ENCODE measurements at places on chromosomes 2 and 18.

DNA sequence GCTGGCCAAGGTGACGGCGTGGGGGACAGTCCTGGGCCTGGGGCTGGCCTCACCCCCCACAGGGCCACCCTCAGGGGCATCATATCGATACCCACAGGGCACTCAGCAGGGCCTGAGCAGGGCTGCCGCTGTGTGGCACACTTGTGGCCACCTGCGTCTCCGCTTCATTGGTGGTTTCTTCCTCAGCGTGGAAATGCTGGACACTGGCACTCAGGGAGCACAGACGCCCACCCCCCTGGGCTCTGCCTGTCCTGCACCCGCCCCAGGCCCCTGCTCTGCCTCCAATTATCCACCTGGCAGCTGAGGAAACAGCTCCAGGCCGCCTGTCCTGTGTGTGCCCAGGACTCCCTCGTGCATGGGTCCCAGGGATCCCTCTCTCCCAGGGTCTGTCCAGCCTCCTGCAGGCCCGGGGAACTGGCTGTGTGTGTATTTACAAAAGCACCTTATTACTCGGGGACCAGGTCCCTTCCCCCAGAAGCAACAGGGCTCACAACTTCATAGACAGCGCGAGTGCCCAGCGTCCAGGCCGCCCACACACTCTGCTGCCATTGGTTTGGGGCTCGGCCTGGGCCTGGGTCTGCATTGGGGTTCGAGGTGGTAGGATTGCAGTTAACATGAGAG is 13.1 kb downstream of the CROCC2 start:
- DNase-seq: no peak

GRCh38 chr2:152359573-152360363 is 24.8 kb downstream of the FMNL2 start:
- no peak for DNase-seq

DNA sequence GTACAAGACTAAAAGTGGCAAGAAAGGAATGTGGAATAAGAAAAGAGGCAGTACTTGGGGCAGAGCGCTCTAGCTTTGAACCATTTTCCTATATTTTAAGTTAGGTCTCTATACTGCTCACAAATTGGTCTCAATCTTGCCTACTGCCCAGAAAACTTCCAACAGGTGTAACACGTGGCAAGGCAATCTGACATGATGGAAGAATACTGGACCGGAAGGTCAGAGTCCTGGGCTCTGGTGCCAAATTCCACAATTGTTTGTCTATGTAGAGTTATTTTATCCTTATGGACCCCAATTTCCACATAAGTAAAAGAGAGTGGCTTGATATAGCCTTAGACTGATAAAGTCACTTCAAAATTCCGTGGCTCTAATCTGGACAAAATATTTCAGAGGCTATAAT is 28.9 kb downstream of the NHEJ1 start:
- no peak for DNase-seq

DNA sequence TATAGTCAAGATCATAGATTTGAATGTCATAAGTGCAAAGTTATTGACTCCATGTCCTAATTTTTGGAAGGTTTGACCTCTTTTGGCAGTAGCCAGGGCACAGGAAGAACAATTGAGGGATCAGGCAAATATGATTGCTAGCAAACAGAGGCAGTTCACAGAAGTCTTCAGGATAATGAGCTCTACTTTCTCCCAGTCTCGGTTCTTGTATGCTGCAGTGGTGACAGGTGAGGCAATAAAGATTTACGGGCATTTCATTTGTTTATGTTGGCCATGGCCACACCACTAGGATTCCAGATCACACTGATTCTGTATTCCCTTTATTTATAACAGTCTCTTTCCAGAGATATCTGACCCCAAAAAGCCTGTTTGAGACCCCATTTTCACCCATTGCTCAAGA is 137.5 kb downstream of the UBR3 start:
- no peak for DNase-seq

DNA sequence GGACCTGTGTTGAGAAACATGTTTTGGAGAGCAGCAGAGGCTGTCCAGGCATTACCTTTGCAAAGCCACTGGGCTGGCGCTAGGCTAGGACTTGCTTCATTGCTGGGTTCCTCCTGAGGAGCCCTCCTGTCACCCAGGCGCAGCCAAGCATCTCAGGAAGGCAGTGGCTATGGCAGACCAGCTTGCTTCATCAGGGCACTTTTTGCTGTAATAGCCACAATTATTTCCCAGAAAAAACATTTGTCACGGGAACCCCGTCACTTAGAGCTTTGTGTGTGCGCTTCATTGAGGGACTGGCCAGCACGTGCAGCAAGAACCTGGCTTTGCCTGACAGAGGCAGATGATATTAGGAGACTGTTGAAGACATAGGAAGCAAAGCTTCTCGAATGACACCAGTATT is 36.4 kb downstream of the SLC20A1 start:
- no peak for DNase-seq

DNA sequence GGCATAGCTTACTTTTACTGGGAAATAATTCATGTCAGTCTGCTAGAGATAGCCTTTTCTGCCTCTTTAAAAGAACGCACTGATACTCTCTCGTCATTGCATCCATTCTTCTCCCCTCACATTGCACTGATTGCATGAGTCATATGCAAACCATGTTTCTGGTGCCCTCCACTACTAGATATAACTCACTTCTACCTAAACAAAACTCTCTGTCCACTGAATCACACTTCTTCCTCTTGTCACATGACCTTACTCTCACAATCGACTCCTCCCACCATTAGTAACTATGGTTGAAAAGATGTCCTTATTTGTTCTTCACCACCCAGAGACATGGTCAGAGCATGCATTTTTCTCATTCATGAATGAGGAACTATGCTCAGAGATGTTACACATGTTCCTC is 158.0 kb downstream of the CSRNP3 start:
- DNase-seq: peak; percentile 49

GRCh38 chr2:137250401-137250800 is 485.1 kb downstream of the THSD7B start:
- no peak for DNase-seq

GRCh38 chr18:21056545-21056944 is 55.1 kb downstream of the ROCK1 start:
- DNase-seq: no peak

DNA sequence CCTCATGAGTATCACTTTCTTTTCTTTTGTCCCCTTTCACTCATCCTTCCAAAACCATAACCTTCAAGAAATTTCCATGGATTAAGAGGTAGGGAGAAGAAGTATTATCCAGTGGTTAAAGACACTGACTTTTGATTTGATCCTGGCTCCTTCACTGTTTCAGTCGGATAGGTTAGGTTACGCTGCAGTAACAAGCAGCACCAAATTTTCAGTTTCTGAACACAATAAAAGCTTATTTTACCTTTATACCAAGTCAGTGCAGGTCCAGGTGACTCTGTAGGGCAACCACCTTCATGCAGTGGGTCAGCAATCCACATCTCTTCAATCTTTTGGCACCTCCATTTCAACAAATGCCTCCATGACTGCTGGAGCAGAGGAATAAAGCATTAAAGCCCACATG is 15.0 kb upstream of the MARCHF4 start:
- no peak for DNase-seq

DNA sequence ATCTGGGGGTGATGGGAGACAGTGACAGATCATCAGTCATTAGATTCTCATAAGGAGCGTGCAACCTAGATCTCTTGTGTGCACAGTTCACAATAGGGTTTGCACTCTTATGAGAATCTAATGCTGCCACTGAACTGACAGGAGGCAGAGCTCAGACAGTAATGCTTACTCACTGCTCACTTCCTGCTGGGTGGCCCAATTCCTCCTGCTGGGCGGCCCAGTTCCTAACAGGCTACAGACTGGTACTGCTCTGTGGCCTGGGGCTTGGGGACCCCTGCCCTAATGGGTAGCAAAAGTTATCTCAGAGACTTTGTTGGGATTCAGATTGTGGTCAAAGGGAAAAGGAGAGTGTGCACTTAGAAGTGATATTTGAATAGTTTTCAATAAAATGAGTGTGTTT is 840.1 kb upstream of the ID2 start:
- no peak for DNase-seq

GRCh38 chr2:63057249-63058143 is 6.9 kb downstream of the OTX1 start:
- no peak for DNase-seq

GRCh38 chr18:51711298-51711889 is 513.9 kb upstream of the MEX3C start:
- no peak for DNase-seq

GRCh38 chr2:119735565-119735964 is 24.2 kb upstream of the PTPN4 start:
- no peak for DNase-seq

All from RKO (cell line).